Amygdala (tissue), 56 donors: ENCODE measurements at places on chromosomes 13 and 19.

DNA sequence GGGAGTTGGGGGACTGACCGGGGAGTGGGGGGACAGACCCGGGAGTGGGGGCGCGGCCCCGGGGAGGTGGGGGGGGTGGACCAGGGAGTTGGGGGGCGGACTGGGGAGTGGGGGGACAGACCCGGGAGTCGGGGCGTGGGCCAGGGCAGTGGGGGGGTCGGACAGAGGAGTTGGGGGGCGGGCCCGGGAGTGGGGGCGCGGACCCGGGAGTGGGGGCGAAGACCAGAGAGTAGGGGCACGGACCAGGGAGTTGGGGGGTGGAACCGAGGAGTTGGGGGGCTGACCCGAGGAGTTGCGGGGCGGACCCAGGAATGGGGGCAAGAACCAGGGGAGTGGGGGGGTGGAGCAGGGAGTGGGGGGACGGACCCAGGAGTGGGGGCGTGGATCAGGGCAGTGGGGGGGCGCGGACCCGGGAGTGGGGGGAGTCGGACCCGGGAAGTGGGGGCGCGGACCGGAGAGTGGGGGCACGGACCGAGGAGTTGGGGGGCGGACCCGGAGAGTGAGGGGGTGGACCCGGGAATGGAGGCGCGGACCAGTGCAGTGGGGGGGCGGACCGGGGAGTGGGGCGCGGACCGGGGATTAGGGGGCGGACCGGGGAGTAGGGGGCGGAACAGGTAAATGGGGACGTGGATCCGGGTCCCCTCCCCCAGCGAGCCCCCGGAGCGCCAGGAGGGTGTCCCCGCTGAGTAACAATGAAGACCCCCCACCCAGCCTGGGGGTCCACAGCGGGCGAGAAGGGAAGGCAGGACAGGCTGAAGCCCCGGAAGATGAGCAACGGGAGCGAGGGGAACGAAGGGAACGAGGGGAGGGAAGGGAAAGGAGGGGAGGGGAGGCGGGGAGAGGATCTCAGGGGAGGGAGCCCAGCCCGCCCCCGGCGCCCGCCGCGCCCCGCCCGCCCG, 589 bp downstream of the R3HDM4 start:
- DNase-seq: no peak

GRCh38 chr13:39462428-39462827, 140.6 kb downstream of the LHFPL6 start:
- no peak for DNase-seq

- DNase-seq: no peak
Measured at GRCh38 chr19:56174550-56174949, 1.3 kb upstream of the GALP start.

- DNase-seq: no peak
Measured at GRCh38 chr13:91381371-91381770, 17.1 kb upstream of the GPC5 start.

DNA sequence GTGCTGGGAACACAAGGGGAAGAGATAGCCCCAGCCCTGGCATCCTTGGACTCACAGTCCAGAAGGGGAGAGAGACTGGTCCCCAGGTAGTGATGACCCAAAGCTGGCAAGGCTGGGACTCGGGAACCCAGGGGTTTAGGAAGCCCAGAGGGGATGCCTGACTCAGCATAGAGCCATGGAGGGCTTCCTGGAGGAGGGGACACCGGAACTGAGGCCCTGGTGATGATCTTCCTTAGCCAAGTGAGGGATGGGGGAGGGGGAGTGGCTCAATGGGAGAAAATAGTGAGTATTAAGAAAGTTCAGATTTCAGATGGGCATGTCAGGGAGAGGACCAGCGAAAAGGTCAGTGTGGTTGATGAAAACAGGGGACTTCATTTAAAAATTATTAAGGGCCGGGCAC, 26.8 kb downstream of the EXOC3L2 start:
- DNase-seq: no peak

DNA sequence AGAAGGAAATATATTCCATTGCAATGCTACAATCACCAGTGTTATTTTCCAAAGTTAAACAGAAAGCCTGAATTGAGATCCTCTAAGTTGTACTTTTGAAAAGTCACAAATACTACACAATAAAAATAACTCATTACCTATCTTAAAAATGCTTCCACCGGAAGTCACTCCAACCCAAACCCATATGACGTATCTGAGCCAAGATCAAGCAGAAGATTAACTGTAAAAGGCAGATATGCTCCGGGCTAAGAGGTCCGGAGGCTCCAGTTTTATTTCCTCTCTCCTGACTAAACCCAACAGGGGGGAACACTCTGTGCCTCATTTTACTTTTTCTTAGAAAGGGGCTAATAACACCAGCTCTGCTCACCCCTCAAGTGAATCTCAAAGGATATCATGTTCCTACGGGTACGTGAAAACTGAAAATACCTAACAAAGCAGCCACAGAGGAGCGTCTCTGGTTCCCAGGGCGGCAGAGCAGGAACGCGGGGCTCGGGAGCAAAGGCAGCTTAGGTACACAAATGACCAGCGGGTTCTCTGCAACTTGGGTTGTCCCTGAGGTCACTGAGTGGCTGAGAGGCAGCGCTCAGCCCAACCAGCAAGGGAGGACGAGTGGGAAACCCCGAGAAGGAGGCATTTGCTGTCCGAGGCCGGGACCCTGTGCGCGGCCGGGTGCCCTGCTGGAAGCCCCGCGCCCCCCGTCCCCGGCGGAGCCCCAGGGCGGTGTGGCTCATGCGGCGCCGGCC, 750 bp downstream of the RAB20 start:
- DNase-seq: no peak

DNA sequence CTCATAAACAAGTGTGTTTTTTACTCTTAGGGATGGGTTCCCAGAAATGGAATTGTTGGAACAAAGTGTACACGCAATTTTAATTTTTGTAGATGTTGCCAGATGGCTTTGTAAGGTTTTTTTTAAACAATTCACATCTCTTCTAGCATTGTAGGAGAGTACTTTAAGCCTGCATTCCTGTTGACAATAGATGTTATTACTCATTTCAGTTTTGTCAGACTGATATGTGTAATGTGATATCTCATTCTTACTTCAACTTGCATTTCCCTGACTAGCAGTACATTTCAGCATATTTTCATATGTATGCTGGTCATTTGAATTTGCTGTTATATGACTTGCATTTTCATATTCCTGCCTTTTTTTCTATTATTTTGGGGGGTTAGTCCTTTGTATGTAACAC, 186.6 kb upstream of the SLITRK6 start:
- DNase-seq: no peak

- DNase-seq: no peak
Measured at GRCh38 chr13:99523838-99524237, 22.6 kb downstream of the TM9SF2 start.

DNA sequence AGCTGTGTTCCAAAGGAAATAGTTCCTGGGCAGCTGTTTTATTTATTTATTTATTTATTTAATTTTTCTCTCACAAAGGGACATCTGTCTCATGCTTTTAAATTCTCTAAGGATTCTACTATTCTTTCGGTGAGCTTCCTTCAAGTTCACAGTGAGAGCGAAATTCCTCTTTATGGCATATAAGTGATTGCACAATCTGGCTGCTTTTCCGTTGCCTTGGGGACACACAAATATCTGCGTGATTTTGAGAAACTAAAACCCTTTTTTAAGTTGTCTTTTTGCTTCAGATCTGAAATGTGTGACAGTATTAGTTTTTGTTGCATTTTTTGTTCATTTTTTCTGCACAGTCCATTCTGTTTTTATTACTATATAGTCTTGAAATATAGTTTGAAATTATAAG, 19.2 kb downstream of the ZNF486 start:
- DNase-seq: no peak

- no peak for DNase-seq
Measured at GRCh38 chr19:281156-281853, 9.9 kb downstream of the PLPP2 start.

GRCh38 chr13:106499896-106500295, 35.6 kb downstream of the EFNB2 start:
- DNase-seq: no peak

- DNase-seq: peak; percentile 40
Measured at GRCh38 chr13:27450921-27451471, 632 bp upstream of the MTIF3 start.

GRCh38 chr13:29464105-29464679, 131.3 kb downstream of the SLC7A1 start:
- no peak for DNase-seq
